ENCODE measurements at places on chromosomes 13 and 19. TPM values are rescaled to one million over a fixed set of nuclear protein-coding genes. Genes with fewer than 3 reads are reported as not detected.

URAD gene
- not detected for total RNA-seq

DNA sequence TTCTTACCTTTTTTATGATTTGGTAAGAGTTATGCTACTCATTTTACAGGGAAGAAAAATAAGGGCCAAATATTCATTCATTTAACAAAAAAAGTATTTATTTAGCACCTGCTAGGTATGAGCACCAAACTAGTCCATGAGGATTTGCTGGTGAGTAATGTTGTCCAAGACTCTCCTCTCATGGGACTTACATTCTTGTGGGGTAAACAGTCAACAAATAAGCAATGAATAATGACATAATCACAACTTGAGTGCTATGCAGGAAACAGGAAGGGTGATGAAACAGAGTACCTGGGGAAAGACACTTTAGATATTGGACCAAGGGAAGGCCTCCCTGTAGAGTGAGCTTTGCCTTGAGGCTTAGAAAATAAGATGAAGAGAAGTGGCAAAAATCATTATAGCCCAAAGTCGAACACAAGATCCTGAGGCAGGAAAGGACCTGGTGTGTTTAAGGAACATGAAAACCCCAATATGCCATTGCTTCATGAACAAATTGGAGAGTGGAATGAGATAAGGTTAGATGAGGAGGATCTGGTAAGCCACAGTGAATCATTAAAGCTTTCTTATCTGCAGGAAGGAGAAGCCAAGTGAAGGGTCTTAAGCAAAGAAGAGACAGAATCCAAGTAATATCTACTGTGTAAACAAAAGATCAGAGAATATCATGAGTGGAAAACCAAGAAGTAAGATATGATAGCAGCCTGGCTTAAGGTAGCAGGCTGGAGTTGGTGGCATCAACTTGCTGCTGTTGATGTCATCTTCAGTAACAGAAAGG lies 294.5 kb upstream of the NBEA start:
- no peak for DNase-seq

GRCh38 chr19:11624069-11624463 lies 26.8 kb downstream of the ZNF627 start:
- peak; percentile 76 for DNase-seq

DNA sequence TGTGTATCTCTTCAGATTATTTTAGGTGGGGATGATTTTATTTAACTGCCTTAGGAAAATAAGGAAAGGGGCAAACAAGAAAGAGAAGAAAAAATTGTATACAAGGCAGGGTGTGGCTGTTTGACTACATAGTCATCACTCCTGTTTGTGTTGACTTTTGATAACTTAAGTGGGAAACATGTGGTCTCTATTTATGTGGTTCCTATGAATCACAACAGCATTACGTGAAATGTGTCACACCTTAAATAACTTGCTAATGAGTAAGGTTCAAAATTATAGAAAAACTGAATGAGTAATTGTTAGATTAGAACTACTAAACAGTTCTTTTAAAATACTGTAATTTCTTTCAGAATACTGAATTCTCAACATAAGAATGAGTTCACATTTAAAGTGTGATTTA lies 69.3 kb downstream of the LMO7 start:
- peak; percentile 86 for DNase-seq

KIRREL2 gene
- total RNA-seq, result 0.25 TPM

DBP gene
- 20.9 TPM for total RNA-seq

- no peak for DNase-seq
These were observed 530.0 kb downstream of the RFC3 start for GRCh38 chr13:34347784-34348573.

TDRD12 gene
- 0.36 TPM for total RNA-seq
